Left hindlimb (tissue), 1 donor: ENCODE measurements at places on chromosomes 16 and 17.
A peak's percentile ranks its signal among the peaks of the same experiment; 100 is the strongest.

GRCh38 chr17:75976175-75976848 is 2.7 kb downstream of the ACOX1 start:
- DNase-seq, result no peak

DNA sequence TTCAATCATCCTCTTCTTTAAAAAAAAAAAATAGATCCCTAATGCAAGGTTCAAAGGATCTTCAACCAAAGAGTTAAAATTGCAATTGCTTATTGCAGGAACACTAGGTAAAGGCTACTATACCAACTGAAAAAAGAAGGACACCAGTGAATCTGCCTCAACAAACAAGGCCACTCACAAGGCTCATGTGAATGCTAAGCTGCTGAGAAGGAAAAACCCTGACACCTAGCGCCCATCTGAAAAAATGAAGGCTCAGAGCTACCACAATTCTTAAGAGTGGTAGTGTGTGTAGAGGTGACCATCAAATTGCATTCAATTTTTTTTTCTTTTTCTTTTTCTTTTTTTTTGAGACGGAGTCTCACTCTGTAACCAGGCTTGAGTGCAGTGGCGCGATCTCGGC is 201.6 kb upstream of the C17orf78 start:
- DNase-seq, result no peak

DNA sequence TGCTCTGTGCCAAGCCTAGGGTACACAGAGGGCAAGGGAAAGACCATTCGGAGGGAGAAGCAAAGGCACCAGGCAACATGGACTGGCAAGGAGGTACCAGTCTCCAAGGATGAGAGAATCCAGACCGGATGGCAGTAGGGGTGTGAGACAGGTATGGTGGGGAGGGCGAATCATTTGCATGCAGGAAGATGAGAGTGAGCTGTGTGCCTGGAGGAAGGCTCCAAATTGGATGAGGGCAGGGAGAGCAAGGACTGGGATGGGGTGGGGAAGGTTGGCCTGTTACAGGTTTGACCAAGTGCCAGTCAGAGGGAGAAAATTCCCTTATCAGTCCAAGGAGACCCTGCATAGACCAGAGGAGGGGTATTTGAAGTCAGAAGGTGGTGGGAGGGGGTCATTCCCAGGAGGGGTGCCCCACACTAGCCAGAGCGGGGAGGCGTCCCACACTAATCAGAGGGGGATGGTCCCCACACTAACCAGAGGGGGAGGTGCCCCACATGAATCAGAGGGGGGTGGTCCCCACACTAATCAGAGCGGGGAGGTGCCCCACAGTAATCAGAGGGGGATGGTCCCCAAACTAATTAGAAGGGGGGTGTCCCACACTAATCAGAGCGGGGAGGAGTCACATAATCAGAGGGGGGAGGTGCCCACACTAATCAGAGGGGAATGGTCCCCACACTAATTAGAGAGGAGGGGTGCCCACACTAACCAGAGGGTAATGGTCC is 737 bp downstream of the CANT1 start:
- DNase-seq, result peak; percentile 34

GRCh38 chr16:48128769-48129168 is 27.0 kb downstream of the ABCC12 start:
- no peak for DNase-seq

- no peak for DNase-seq
Observed at GRCh38 chr16:82639666-82640336, 13.0 kb downstream of the CDH13 start.

DNA sequence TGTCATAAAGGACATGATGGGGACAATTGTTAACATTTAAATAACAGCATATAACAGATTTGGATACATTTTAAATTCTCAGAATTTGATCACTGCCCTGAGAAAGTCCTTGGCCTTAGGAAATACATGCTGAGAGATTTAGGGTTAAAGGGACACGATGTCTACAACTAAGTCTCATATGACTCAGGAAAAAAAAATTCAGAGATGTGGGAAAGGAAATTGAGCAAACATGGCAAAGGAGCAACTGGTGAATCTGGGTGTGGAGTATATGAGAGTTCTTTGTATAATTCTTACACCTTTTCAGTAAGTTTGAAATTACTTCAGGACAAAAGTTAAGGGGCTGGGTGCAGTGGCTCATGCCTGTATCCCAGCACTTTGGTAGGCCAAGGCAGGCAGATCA is 18.2 kb downstream of the MPP3 start:
- DNase-seq, result no peak

DNA sequence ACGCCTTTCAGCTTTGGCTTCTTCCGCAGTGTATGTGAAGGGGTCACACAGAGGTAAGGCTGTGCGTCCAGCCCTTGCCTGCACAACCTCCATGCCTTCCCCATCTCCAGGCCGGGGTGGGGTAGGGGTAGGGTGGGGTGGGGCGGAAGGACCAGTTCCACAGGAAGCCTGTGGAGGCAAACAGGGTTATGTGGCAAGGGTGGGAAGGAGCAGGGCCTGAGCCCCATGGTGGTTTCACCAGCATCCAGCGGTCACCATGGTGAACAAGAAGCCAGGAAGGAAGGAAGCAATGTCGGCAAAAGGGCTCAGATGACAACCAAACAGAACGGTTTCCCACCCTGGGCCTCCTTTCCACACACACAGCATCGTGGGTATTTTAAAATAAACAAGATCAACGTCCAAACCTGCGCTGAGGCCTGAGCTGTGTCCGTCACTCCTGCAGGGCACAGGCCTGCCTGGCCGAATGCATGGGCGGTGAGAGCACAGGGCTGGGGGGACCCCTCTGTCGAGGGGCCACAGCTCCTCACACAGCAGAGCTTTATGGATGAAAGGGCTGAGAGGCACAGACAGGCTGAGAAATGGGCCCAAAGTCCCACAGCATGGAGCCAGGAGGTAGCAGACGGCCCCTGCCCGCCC is 80.5 kb downstream of the ZNF778 start:
- DNase-seq, result no peak

- no peak for DNase-seq
Observed at GRCh38 chr17:65173284-65173793, 36.2 kb downstream of the RGS9 start.

DNA sequence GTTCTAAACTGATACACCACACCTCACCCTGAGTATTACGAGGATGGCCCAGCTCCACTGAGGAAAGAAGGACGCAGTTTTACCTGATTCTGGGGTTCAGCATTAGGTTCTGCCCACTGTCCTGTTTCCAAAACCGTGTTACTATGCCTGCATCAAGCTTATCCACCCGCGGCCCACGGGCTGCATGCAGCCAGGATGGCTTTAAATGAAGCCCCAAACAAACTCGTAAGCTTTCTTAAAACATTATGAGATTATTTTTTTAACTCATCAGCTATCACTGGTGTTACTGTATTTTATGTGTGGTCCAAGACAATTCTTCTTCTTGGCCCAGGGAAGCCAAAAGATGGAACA is 4.0 kb upstream of the CD300LG start:
- no peak for DNase-seq

DNA sequence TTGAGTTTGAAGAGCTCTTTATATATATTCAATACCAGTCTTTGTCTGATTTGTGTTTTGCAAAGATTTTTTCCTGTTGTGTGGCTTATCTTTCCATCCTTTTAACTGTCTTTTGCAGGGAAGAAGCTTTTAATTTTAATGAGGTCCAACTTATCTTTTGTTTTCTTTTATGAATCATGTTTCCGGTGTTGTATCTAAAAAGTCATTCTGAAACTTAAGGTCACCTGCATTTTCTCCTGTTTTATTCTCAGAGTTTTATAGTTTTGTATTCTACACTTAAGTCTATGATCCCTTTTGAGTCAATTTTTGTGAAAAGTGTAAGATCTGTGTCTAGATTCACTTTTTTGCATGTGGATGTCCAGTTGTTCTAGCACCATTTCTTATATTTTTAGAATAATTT is 24.6 kb upstream of the COX10 start:
- no peak for DNase-seq

DNA sequence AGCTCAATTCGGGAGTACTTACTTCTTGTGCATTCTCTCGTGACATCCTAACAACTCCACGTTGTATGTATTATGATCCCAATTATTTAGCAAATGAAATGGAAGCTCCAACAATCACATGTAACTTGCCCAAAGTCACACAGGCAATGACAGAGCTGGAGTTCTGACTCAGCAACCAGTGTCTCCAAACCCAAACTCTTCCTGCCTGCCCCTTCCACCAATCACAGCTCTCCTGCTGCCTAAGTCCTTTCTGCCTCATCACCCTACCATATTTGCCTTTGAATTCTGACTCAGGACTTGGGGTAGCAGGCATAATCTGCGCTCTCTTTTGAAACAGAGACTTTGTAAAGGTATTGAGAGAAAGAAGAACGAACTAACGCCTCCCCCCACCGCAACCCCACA is 245.2 kb upstream of the MAF start:
- DNase-seq, result no peak

GRCh38 chr16:75248142-75248535 is 3.3 kb downstream of the BCAR1 start:
- DNase-seq, result peak; percentile 52

DNA sequence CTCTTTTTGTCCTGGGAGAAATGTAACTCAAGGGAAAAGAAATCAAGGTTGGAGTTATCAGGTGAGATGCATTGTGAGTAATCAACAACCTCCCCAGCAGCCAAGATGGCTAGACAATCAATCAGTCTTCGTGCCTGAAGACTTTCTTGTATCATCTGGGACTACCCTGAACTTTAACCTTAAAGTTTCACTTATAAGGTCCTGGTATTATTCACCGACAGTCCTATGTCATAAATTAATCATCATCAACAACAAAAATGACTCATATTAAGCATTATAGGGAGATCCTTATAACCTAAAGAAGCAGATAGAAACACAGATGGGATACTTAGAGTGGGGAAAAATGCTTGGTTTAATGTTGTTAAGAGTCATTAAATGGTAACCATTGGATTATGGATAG is 7.7 kb upstream of the TEKT3 start:
- no peak for DNase-seq

DNA sequence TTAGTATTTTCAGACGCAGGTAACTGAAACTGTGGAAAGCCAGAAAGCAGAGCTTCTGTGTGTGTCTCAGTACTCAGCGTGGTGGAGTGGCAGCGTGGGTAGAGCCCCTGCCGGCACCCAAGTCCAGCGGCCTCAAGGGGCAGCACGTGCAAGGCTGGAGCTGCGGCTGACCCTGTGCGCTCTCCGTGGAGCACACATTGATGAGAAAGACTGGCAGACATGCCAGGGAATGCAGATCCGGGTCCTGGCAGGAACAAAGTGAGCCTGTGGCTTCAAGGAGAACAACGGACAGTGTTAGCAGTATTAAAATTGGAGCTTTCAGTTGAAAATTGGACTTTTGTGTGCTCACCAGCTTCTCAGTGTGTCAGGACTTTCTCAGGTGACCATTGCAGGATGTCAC is 23.3 kb downstream of the ZC3H18 start:
- no peak for DNase-seq

DNA sequence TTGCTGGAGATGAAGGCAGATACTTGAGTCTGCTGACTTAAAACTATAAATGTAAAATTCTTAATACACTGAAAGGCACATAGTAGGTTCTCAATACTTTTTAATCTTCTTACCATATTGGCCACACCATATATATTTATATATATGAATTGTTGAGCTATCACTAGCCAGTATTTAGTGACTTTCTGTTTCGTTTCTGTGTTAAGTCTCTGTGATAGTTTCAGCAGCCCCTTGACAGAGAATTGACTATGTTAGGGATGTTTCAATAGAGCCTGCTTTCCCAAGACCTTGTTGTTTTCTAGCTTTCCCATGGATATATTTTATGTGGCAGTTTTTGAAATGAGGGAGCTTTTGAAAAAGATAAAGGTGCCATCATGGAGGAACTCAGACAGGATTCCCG is 206.5 kb upstream of the GOT2 start:
- no peak for DNase-seq

DNA sequence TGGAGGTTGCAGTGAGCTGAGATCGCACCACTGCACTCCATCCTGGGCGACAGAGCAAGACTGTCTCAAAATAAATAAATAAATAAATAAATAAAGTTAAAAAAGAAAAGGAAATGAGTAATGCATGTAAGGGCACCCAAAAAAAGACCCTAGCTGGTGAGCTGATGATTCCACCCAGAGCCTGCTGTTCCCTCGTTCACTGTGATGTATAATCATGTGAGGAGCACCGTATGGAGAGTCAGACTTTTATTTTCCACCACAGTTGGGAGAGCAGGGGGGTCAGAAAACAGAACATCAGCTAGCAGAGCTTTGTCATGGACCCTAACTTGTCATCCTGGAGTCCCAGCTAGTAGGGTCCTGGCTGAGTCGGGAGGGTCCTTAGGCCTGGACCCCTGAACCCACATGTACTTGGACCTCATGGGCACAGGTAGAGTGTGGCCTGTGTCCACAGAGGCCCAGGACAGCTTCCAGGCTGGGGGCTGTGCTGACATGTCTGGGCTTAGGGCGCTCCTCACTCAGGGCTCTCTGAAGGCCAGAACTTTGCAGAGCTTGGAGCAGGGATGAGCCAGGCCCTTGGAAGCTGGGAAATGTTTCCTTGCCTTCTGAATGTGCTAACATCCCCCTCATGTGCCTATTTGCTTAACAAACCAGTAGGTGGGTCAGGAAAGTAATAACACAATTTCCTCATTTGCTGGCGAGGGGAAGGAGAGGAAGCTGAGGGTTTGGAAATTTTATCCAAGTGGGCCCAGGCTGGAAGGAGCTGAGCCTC is 18.8 kb upstream of the LASP1NB start:
- no peak for DNase-seq

DNA sequence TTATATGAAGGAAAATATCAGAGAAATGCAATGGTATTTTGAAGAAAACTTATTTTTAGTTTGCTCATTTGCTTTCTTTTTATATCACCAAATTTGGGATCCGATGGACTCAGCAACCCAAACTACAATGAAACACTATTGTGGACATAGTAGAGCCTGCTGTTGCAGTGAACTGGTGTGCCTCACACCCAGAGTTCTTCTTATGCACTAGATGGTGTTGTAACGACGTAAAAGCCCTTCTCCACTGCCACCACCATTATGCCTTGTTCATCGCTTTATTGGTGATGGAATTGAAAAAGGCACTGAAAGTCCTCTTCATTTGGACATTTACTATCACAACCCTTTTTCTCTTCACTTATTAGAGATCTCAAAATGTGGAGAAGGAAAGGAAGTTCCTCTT is 381.3 kb downstream of the CDH8 start:
- no peak for DNase-seq

GRCh38 chr17:2405247-2405926 is 4.5 kb upstream of the MNT start:
- no peak for DNase-seq
